ENCODE measurements at places on chromosomes 7 and 10.

DNA sequence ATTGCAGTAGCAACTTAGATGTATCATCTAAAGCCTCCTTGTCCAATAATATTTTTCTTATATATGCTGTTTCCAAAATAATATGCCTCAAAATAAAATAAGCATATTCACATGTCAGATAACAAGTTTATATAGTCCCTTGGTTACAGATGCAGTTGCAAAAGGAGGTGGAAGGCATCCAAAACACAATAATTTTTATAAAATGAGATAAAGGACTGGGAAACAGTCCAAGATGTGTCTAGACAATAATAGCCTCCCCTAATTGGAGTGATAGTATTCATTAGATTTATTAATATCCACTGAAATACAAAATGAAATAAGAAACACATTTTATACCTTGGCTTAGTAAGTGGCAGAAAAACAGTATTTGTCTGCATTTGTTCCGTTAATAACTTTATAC, 30.3 kb downstream of the BCAP29 start:
- peak; percentile 31 for DNase-seq

DNA sequence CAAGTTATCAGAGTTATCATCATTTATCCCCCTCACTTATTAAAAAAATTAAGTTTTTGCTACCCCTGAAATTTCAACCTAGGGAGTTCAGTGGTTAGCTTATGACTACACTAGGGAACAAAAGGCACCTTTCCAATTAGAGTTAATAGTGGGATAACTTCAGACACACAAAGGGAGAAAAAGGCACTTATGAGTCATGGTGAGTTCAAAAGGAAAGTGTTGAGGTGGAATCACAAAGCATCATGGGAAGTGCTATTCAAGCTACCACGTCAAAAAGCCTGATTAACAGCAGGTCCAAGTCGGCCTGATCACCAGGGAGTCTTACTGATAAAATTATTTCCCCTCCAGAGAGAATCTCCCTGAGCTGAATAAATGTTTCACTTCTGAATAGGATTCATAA, 165.7 kb downstream of the C7orf25 start:
- peak; percentile 26 for DNase-seq

- peak; percentile 31 for DNase-seq
Measured at GRCh38 chr10:15370212-15370855, 755 bp downstream of the FAM171A1 start.

GRCh38 chr10:22719406-22720042, 5.1 kb upstream of the PIP4K2A start:
- DNase-seq, result no peak

GRCh38 chr7:74302745-74303221, 13.6 kb downstream of the CLIP2 start:
- DNase-seq, result no peak

GRCh38 chr7:143250822-143251221, 12.4 kb upstream of the GSTK1 start:
- no peak for DNase-seq

DNA sequence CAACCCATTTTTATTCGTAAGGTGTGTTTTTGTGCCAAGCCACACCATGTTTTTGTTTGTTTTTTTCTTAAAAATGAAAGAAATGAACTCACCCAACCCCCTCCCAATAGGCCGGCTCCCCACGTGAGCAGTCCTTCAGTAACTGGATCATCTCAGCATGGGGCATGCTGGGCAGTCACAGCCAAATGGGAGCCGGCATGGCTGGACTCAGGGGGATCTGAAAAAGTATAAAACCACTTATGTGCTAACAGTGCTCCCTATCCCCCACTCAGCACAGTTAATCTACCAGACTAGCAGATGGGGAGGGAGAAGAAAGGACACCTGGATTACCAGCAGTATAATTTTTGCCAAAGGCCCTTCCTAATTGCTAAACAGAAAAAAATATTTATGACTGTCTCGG, 39.3 kb downstream of the BAZ1B start:
- DNase-seq, result peak; percentile 7
